ENCODE measurements at places on chromosomes 11 and 22.
A peak's percentile ranks its signal among the peaks of the same experiment; 100 is the strongest.

GRCh38 chr11:14789879-14790484 lies 102.0 kb downstream of the CYP2R1 start:
- DNase-seq, result peak; percentile 14

DNA sequence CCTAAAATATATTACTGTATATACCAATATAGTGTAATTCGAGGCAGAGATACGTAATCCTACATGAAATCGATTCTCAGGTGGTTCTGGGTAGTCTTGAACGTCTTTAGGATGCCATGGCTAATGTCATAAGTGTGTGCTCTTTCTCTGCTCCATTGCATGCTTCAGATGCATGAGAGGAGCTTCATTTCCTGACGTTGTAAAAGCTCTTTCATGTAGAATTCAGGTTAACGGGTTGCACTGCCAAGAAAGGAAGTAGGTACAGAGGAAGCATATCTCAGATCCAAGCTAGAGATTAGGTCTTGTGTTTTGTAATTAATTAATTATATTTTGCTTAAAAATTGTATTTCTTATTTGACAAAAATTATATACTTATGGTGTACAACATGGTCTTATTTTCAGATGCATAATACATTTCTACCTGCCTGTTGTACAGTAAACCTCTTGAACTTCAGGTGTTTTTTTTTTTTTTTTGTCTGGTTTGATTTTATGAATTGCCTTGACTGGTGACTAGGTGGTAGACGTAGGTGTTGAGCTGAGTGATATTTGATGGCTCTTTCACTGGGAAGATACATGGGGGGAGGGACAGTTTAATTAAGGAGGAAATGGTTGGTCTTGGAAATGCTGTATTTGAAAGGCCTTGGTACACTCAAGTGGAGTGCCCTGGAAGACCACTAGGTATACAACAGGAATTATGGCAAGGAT lies 9.3 kb downstream of the NUP50 start:
- DNase-seq, result no peak

DNA sequence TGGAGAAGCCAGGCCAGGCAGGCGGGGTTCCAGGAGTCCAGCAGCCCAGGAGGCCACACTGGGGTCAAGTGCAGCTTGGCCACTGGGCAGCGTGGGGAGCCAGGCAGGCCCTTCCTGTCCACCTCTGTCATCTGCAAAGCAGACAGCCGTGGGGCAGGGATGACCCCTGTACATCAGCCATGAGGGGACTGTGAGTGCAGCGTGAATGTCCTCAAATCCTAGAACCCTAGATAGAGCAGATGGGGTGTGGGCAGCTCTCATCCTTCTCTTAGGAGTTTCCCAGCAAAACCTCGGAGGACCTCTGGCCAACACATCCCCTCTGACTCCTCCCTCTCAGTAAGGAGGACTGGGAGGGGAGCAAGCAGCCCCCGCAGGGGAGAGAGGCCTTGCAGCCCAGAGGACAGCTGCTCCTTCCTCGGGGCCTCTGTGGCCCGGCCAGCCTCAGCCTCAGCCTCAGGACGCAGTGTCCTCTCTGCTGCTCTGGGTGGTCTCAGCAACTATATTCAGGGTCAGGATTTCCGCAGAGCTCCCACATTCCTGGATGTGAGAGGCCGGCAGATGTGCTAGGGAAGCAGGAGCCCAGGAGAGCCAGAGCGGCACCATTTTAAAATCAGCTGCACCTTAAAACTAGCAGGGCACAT lies 820.5 kb downstream of the BRD1 start:
- no peak for DNase-seq

GRCh38 chr11:61800331-61801281 lies 7.9 kb downstream of the FEN1 start:
- DNase-seq, result no peak

DNA sequence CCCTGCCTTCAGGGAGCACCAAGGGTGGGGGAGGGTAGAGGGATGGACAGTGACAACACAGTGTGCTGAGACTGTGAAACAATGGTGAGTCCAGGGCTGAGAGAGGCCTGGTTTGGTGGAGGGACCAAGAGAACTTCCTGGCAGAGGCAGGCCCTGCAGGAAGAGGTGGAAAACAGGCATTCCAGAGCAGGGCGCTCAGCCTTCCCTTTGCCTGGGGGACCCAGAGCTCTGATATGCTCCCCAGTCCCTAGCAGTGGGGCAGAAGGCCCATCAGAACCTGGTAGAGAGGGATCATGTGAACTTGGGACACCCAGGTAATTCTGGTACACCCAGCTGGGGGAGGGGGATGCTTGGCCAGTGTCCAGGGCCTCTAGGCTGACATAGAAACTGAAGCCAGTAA lies 17.2 kb upstream of the UVRAG start:
- peak; percentile 75 for DNase-seq

GRCh38 chr11:72238040-72238450 lies 5.9 kb downstream of the PHOX2A start:
- peak; percentile 70 for DNase-seq

DNA sequence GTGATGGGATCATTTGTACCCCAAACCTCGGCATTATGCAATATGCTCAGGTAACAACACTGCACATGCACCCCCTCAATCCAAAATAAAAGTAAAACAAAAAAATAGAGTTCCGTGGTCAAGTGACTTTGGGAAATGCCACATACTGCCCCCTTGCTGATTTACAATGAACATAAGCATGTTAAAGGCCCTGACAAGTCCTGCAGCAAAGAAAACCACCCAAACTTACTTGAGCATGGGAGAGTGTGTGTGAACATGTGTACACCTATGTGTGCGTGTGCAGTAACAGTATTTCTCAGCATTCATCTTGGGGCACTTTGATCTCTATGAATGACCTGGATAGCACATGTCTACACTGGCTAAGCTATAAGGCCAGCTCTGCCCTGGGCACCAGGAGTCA lies 15.8 kb upstream of the IGSF22 start:
- no peak for DNase-seq

DNA sequence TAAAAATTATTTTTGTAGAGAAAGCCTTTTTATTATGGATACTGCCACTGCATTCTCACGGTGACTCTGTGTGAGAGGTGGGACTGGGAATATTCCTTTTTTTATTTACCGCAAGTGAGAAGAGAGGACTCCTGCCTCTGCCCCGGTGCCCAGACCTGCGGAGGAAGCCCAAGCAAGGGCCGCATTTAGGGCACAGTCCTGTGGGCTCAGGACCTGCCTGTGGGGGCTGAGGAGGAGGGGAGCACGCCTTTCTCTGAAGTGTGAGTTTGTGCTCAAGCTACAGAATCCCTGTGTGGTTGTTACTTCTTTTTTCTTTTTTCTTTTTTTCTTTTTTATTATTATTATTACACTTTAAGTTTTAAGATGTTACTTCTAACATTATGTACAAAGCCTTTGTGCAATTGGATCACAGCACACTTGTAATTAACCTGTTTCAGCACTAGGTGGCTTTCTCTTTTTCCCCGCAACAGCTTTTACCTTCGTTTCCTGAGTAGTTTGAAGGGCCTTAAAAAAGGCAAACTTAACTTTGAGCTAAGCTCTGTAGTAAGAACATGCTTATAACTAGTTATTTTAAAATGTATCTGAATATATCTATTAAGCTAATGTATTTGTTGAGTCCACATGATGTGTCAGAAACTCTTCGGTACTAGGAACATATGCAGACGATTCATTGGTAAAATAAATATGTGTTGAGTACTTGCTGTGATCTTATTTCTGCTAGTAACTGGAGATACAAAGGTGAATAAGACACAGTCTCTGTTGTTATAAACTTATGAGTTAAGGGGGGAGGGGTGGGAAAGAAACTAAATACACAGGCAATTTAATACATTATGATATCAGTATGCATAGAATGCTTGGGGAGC lies 18.3 kb downstream of the AMOTL1 start:
- DNase-seq, result peak; percentile 59

- peak; percentile 66 for DNase-seq
Observed at GRCh38 chr22:46110215-46110614, 40.1 kb upstream of the PPARA start.

DNA sequence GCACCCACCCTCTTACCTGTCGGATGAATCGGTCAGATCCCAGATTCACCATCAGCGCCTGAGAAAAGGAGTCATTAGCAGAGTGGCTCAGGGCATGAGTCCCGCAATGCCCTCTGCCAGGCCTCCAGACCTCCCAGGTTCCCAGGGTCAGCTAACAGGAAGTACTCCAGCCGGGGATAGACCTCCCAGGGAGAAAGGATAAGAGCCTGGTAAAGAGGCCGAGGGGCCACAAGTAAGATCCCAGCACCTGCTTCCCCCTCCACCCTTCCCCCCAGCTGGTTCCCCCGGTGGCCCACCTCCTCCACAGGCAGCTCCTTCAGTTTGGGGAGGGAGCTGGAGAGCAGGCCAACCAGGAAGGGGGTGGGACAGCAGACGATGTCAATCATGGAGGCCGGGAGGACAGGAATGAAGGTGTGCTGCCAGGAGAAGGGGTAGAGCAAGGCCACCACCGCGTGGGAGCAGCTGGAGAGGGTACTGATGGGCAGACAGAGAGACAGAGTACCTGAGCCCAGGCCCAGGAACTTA lies 16.4 kb downstream of the RPL27A start:
- DNase-seq, result no peak

DNA sequence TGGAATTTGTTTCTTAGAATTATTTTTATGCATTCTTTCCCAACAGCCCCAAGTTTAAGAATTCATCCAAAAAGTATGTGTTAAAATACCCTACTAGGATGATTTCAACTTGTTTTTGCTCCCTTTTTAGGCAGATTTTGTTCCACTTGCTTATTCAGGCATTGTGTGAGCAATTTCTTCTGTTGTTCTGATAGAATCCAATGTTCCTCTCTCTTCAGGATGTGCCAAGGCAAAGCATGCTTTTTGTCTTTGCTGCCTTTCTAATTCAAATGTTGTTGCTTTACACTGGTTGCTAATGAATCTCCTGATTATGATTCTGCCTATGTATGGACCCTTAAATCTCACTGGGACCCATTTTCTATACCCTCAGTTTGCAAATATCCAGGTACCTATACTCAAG lies 131.2 kb upstream of the ARHGAP42 start:
- DNase-seq, result peak; percentile 41

DNA sequence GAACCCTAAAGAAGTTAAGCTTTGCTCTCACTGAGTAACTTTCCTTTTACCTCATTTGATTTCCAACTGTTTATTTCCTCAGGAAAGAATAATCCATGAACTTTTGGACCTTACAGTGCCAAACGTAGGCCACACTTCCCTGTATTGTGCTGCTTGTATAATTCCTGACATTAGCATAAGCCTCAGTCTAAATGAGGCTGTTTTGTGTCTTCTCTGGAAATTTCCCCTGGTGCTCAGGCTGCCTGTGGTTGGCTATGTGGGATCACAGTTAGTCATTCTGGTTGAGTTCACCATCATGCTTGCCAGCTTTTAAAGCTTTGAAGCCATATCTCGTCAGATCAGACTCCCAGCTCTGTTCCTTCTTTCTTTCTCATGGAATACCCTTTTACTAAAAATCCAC lies 107.0 kb downstream of the FAM76B start:
- no peak for DNase-seq

DNA sequence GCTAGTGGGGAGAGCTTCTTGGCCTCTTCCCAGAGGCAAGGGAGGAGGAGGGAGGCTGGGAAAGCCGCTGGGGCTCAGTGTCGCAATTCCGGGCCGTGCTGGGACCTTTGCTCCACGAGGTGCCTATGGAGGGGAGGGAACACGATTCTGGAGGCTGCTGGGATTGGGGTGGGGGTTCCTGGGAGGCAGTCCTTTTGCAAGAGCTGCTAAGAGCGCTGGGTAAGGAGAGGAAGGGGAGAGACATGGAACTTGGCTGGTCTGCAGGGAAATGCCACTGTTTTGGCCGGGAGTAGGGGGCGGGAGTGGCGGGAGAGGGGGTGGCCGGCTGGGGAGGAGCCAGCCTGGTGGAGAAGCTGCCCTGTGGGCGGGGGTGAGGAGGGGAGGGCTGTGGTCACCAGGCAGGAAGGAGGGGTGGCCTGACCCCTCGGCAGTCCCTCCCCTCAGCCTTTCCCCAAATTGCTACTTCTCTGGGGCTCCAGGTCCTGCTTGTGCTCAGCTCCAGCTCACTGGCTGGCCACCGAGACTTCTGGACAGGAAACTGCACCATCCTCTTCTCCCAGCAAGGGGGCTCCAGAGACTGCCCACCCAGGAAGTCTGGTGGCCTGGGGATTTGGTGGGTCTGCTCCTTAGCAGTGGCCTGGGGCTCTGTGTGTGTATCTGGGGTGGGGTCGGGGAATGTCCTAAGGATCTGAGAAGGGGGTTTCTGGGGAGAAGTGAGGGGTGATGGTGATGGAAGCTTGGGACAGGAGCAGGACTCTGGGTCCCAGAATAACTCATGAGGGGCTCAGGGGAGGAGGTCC lies at the start of gene NR1H3:
TSS of gene NR1H3 (plus strand) at position 480 of the 800 bp plus-strand sequence. CDS start 1,221 bp downstream, outside the sequence.
- peak; percentile 77 for DNase-seq

DNA sequence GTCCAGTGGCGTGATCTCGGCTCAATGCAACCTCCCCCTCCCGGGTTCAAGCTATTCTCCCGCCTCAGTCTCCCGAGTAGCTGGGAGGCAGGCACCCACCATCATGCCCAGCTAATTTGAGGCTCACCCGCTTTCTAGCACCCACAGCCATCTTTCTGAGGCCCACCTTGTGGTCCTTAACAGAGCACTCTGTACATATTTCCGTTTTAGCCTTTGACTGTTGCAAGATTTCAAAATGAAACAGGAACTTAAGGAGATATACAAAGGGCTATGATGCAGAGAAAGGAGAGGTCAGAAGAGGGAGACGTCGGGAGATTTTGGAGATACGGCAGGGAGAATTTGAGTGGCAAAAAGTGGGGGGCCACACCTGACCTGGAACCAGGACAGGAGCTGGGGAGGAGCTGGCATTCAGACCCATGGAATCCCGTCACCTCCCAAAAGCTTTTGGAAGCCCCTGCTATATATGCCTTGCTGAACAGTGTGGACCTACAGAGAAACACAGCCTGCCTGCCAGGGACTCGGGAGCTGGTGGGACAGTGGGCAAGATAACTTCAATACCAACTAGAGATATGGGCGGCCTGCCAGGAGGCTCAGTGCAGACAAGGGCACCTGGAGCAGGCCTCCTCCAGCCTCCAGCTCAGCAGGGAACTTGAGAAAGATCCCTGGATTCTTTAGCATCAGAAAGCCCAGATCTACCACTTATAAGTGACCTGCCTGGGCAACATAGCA lies 8.0 kb upstream of the CLCF1 start:
- DNase-seq, result no peak

- no peak for DNase-seq
Observed at GRCh38 chr11:134976551-134976950, 564.5 kb upstream of the B3GAT1 start.

- DNase-seq, result no peak
Observed at GRCh38 chr22:38956551-38956950, 858 bp upstream of the APOBEC3A start.

Measured in EH (cell line).